Naive B cell (primary cell): ENCODE measurements at places on chromosomes 2 and 18. TPM values are rescaled to one million over a fixed set of nuclear protein-coding genes. Genes with fewer than 3 reads are reported as not detected.

GRCh38 chr2:114040826-114041225, 150.9 kb downstream of the ACTR3 start:
- DNase-seq, result no peak

DNA sequence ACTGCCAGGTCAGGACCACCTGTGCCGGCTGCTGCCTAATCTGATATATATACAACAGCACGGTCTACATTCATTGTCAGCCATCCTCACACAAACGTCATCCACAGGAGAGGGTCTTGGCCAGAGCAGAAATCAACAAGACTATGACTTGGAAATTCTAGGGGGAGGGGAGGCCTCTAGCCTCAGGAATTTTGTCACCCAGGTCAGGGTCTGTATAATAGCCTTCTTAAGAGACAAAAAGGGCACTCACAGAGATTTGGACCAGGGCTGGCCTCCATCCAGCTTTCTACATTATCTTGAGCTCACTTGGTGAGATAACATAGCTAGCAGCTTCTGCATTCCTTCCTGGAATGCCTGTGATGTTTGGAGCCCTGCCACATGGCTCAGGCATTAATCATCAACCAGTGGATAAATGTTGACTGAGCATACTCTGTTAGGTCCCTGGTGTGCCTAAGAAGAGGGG, 50.4 kb upstream of the CTIF start:
- no peak for DNase-seq

- DNase-seq, result no peak
These were observed 458.5 kb upstream of the SALL3 start for GRCh38 chr18:78521136-78521535.

GRCh38 chr18:70459731-70460130, 170.9 kb downstream of the SOCS6 start:
- no peak for DNase-seq

GRCh38 chr2:145380436-145381017, 860.6 kb upstream of the ZEB2 start:
- DNase-seq, result no peak

The GEN1 gene
- polyA plus RNA-seq, result 1.3 TPM

The SNRPD1 gene
- polyA plus RNA-seq, result 90.2 TPM

The CLEC4F gene
- polyA plus RNA-seq, result not detected
